ENCODE measurements at places on chromosomes 1 and 21. TPM values are rescaled to one million over a fixed set of nuclear protein-coding genes. Genes with fewer than 3 reads are reported as not detected.

The LCE1A gene
- total RNA-seq = not detected

The MROH7 gene
- 69.9 TPM for total RNA-seq

DNA sequence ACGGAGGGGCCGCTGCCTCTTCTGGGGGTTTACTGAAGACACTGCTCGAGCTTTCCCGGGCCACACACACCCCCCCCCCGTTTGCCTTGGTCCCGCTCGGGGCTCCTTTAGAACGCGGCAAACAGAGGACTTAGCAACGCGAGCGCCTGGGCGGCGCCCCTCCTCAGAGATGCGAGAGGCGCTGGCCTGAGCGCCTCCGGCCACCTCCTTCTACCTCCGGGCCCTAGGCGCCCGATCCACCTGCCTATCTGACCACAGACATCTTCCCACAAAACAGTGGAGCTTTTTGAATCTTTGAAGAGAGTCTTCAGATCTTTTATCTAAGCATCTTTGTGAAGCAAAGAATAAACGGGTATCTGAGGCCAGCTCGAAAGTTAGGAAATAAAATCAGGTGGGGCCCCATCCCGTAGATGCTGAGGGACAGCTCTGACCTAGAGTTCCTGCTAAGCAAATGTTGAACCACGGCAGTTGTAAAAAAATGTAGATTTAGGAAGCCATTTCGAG, 436 bp upstream of the TTLL7 start:
- H3K27ac ChIP-seq = peak overlapping the region; percentile 80
- peak overlapping the region; percentile 74 for H3K4me3 ChIP-seq
- peak; percentile 78 for DNase-seq
- no peaks in the 10 kb centered on the region for H3K36me3 ChIP-seq

- H3K4me1 ChIP-seq = no peaks in the 10 kb centered on the region
- H3K27me3 ChIP-seq = peaks cover 11% of the 10 kb centered on the region
- no peak overlapping the region for H3K4me3 ChIP-seq
- no peaks in the 10 kb centered on the region for H3K36me3 ChIP-seq
- DNase-seq = no peak
- H3K27ac ChIP-seq = no peak overlapping the region
Measured at GRCh38 chr1:2986549-2987305, 34.5 kb upstream of the ACTRT2 start.

- no peak overlapping the region for H3K4me3 ChIP-seq
- H3K4me1 ChIP-seq = no peaks in the 10 kb centered on the region
- H3K27me3 ChIP-seq = no peaks in the 10 kb centered on the region
- no peak for DNase-seq
Measured at GRCh38 chr21:27060190-27060589, 93.3 kb upstream of the ADAMTS5 start.

GRCh38 chr1:176469450-176470010, 6.6 kb downstream of the PAPPA2 start:
- H3K27ac ChIP-seq = no peak overlapping the region
- H3K36me3 ChIP-seq = no peaks in the 10 kb centered on the region
- H3K4me1 ChIP-seq = no peaks in the 10 kb centered on the region
- H3K4me3 ChIP-seq = no peak overlapping the region
- DNase-seq = no peak

DNA sequence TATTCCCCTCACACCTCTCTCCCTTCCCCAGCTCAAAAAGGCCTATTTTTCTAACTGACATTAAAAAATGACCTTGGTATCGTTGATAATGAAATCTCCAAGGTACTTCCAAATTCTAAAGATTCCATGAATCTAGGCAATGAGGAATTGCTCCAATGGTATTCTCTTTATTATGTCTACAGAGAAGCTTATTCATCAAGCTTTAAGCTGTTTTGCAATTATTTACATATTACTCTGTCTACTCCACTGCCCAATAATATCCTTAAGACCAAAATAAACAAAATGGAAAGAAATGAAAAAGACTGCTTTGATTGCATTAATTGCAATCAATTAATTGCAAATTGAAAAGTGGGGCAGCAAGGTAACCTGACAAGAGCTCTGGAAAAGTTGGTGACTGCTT, 7.9 kb downstream of the PLPP3 start:
- H3K27me3 ChIP-seq = no peaks in the 10 kb centered on the region
- no peaks in the 10 kb centered on the region for H3K36me3 ChIP-seq
- H3K27ac ChIP-seq = no peak overlapping the region
- no peak for DNase-seq

DNA sequence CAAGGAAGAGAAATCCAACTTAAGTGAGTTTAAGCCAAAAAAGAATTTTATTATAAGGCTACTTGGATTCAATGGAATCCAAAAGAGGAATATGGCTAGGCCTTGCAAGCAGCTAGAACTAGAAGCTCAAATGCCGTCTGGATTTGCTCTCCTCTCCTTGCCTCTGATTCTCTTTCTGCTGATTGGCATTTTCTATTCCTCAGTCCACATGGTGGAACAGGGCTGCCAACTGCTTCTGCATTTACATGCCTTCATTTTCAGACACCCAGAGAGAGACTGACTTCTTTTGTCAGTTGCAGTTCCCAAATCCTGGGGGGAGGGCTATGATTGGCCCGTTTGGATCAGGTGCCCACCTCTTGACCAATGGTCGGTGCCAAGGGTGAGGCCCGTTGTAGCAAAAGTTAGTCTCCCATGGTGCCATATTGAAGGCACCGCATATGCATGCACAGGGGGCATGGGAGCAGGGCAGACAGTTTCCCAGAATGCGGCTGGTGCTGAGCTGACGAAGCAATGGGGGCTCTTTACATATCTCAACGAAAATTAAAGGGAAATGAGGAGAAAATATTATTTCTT, 18.3 kb downstream of the ZBTB18 start:
- no peak overlapping the region for H3K27ac ChIP-seq
- DNase-seq = no peak
- H3K27me3 ChIP-seq = no peaks in the 10 kb centered on the region
- H3K36me3 ChIP-seq = no peaks in the 10 kb centered on the region
- no peak overlapping the region for H3K4me3 ChIP-seq
- H3K4me1 ChIP-seq = no peaks in the 10 kb centered on the region

- H3K4me3 ChIP-seq = no peak overlapping the region
- H3K36me3 ChIP-seq = no peaks in the 10 kb centered on the region
- peaks cover 13% of the 10 kb centered on the region for H3K4me1 ChIP-seq
- no peaks in the 10 kb centered on the region for H3K27me3 ChIP-seq
Measured at GRCh38 chr1:25169610-25170009, 62.7 kb downstream of the SYF2 start.

DNA sequence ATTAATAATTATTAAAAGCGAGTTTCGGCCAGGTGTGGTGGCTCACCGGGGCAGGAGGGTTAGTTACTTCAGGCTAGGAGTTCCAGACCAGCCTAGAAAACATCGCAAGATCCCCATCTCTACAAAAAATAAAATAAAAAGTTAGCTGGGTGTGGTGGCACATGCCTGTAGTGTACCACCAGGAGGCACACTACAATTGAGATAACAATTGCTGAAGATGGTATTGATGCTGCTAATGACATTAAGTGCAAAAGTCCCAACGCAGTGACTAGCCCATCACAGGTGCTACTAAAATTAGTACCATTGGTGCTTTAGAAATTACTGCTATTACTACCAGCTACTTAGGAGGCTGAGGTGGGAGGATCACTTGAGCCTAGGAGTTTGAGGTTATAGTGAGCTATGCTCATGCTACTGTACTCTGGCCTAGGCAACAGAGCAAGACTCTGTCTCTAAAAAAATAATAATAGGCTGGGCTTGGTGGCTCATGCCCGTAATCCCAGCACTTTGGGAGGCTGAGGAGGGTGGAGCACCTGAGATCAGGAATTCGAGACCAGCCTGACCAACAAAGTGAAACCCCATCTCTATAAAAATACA, 156.6 kb downstream of the GREM2 start:
- H3K27ac ChIP-seq = no peak overlapping the region
- no peaks in the 10 kb centered on the region for H3K4me1 ChIP-seq
- H3K36me3 ChIP-seq = no peaks in the 10 kb centered on the region
- H3K4me3 ChIP-seq = no peak overlapping the region
- DNase-seq = no peak

- H3K27ac ChIP-seq = no peak overlapping the region
- no peaks in the 10 kb centered on the region for H3K36me3 ChIP-seq
- H3K4me1 ChIP-seq = peaks cover 6% of the 10 kb centered on the region
- DNase-seq = no peak
Measured at GRCh38 chr1:8431019-8431418, 113.1 kb downstream of the SLC45A1 start.

GRCh38 chr1:178946416-178946815, 75.5 kb upstream of the ANGPTL1 start:
- no peak overlapping the region for H3K4me3 ChIP-seq
- H3K4me1 ChIP-seq = no peaks in the 10 kb centered on the region
- H3K27ac ChIP-seq = no peak overlapping the region
- no peak for DNase-seq
- no peaks in the 10 kb centered on the region for H3K27me3 ChIP-seq
- no peaks in the 10 kb centered on the region for H3K36me3 ChIP-seq

DNA sequence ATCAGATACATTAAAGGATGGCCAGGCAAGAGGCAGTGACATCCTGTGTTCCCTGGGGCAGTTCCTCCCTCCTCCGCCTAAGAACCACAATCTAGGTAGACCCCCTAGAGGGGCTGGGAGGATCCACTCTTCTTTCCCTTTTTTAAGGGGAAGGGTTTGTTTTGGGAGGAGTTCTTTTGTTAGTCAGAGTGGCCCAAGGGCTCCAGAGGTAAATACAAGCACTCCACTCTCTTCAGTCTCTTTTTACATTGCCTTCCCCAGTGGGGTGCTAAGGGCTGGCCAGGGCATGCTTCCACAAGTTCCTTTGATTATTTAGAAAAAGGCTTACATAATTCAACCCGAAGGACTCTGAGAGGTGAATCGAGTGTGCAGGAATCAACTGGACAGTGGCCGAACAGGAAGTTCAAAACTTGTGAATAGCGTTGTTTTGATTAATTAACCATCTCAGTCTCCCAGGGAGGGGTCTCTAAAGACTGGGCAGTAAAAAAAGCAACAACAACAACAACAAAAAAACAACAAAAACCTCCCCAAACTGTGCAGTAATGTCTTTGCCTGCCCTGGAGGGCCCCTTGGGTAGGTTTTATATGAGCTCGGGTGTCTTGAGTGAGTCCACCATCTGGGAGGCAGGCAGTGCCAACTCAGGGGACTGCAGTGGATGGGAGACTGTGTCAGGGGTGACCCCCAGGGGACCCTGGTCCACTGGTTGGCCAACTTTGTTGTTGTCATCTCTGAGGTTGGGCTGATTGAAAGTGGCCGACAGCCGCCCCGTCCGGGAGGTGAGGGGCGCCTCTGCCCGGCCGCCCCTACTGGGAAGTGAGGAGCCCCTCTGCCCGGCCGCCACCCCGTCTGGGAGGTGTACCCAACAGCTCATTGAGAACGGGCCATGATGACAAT, 33.2 kb upstream of the ENO1 start:
- H3K27me3 ChIP-seq = no peaks in the 10 kb centered on the region
- DNase-seq = no peak
- no peak overlapping the region for H3K4me3 ChIP-seq
- H3K36me3 ChIP-seq = no peaks in the 10 kb centered on the region

DNA sequence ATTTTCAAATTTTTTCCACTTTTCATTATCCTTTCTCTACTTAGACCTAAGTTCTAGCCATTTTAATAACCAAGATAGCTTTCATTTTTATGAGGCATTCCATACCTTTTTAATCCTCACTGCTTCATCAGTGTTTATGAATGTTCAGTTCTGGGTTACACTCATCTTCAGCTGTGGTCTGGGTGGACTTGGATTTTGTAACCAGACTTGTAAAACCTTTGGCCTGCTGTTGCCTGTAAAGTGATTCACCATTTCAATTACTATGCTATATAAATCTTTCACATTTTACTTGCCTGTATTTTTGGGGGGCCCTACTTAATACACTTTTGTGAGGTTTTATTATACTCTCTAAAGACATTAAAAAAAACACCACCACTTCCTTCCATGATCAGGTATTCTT, 46.2 kb downstream of the USP25 start:
- no peaks in the 10 kb centered on the region for H3K36me3 ChIP-seq
- no peak for DNase-seq
- H3K27me3 ChIP-seq = no peaks in the 10 kb centered on the region
- H3K4me1 ChIP-seq = peaks cover 8% of the 10 kb centered on the region

DNA sequence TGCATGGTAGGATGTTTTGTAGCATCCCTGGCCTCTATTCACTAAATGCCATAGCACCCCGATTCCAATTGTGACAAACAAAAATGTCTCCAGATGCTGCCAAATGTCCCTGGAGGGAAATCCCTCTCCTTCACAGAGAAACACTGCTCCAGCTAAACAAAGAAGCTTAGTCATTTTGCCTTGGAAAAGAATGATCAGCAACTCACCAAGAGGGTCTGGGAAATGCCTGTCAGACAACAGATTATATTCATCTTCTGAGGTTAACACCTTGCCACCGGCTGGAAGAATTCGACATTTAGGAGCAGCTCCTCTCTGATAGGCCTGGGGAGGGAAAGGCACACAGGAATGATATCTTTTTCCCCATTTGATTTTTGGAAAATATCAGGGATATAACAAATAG, 84.4 kb downstream of the NIBAN1 start:
- DNase-seq = no peak
- no peaks in the 10 kb centered on the region for H3K27me3 ChIP-seq

DNA sequence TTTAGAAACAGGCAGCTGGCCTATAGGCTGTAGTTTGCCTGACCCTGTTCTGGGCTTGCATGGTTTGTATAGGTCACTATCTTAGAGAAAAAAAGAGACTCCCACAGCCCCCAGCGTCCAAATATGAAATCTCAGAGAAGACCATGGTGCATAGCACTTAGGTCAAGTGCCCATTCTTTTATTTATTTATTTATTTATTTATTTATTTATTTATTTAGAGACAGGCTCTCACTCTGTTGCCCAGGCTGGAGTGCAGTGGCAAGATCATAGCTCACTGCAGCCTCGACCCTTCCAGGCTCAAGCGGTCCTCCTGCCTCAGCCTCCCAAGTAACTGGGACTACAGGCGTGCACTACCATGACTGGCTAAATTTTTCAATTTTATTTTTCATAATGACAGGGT, 50.8 kb upstream of the ARTN start:
- no peaks in the 10 kb centered on the region for H3K27me3 ChIP-seq
- no peak for DNase-seq
- H3K4me3 ChIP-seq = no peak overlapping the region
- H3K4me1 ChIP-seq = peaks cover 4% of the 10 kb centered on the region
- H3K36me3 ChIP-seq = no peaks in the 10 kb centered on the region
- no peak overlapping the region for H3K27ac ChIP-seq

DNA sequence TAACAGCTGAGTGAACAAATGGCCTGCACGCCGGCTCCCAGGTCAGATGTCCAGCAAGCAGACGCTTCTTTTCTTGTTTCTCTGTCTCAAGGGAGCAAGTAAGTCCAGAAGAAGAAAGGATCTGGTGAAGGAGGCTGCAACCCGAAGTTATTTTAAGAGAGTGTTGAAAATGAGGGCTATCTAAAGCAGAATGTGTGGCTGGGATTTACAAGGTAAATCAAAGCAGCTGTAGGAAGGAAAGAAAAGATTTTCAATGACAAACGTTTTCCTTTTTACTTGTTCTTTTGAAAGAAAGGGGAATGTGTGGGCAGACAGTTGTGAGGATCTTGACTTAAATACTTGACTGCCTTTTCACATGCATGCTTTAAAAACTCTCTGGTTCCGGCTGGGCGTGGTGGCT, 311.5 kb downstream of the KIF26B start:
- no peaks in the 10 kb centered on the region for H3K4me1 ChIP-seq
- H3K36me3 ChIP-seq = no peaks in the 10 kb centered on the region
- no peak overlapping the region for H3K27ac ChIP-seq
- no peak for DNase-seq

Measured in transverse colon (tissue), 4 donors.